ENCODE measurements at places on chromosomes 11 and 22.
A peak's percentile ranks its signal among the peaks of the same experiment; 100 is the strongest.

- no peak for DNase-seq
Observed at GRCh38 chr11:77547863-77548551, 41.7 kb upstream of the AQP11 start.

DNA sequence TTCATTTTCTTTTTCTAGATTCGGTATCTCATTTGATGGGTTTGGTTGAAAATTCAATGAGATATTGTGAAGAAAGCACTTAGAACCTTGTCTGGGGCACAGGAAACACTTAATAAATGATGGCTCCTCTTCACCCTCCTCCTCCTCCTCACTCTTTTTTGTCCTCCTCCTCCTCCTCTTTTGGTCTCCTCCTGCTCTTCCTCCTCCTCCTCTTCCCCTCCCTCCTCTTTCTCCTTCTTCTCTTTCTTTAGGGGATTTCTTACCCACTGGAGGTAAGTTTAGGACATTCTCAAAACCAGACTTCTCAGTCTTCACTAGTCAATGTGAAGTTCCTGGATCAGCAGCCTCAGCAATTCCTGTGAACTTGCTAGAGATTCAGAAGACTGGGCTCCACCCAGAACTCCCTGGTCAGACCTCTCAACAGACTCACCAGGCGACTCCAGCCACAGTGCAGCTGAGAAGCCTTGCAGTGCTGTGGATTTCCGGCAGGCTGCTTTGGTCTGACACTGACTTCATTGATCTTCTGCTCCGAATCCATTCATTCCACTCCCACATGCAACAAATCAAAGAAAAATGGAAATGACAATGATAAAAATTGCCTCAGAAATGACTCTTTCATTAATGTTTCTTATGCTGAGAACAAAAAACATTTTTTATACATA lies 368.6 kb upstream of the B3GAT1 start:
- no peak for DNase-seq

- peak; percentile 65 for DNase-seq
Observed at GRCh38 chr22:36365020-36365411, 22.8 kb downstream of the MYH9 start.

DNA sequence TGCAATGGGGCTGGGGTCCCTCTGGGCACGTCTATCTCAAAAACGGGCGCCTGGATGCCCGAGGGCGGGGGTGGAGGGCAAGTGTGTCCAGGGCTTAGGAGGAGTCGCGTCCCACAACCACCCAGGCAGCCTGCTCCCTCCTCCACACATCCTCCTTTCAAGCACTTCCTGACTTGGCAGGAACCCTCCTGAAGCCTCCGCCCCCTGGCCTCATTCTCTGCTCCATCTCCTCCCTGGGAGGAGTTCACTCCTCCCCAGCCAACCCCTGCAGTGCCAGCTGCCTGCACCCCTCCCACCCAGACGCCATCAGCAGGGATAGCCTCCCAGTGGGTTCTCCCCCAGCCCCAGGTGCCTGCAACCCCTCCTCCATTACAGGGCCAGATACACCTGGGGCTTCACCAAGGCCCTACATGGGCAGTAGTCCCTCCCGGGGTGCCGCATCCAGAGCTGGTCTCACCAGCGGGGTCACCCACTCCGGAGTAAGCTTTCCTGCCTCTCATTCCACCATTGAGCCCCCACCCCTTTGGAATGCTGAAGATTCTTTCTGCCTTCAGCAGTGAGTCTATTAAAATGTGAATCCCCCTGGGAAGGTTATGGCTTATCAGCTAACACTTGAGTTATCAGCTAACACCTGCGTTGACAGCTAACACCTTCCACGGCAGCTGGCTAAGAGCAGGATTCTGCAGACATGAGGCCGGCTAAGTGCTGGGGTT lies 24.4 kb downstream of the RTN4R start:
- no peak for DNase-seq

GRCh38 chr11:95104856-95105255 lies 15.2 kb downstream of the ENDOD1 start:
- DNase-seq = no peak

GRCh38 chr11:18308242-18308641 lies 13.7 kb downstream of the HPS5 start:
- DNase-seq = no peak

- no peak for DNase-seq
Observed at GRCh38 chr11:68468217-68468828, 7.8 kb downstream of the PPP6R3 start.

- DNase-seq = no peak
Observed at GRCh38 chr11:123479048-123479837, 49.2 kb downstream of the GRAMD1B start.

- no peak for DNase-seq
Observed at GRCh38 chr11:18723991-18724390, 2.0 kb downstream of the IGSF22 start.

DNA sequence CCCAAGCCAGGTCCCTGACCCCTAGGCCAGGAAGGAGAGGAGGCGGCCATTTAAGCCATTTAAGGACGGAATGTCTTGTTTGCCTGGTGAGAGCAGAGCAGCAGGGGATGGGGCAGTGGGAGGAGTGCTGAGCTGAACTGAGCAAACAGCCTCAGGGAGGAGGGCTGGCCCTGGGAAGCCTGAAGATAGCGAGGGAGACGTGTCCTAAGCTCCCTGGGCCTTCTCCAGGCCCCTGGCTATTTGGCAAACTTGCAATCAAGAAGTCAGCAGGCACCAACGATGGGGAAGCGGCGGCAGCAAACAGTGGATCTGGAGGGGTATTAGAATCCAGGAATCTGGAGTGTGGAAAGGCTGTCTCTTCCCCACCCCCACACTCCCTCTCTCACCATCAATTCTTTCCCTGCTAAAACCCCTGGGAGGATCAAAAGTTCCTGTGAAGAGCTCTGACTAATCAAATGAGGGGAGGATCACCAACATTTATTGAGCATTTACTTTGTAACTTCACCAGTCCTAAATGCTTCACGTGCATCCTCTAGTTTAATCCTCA lies 8.8 kb downstream of the BCL9L start:
- DNase-seq = no peak

- no peak for DNase-seq
Observed at GRCh38 chr22:23219822-23220484, 39.6 kb downstream of the BCR start.

GRCh38 chr22:45504373-45505341 lies 2.0 kb downstream of the FBLN1 start:
- no peak for DNase-seq

DNA sequence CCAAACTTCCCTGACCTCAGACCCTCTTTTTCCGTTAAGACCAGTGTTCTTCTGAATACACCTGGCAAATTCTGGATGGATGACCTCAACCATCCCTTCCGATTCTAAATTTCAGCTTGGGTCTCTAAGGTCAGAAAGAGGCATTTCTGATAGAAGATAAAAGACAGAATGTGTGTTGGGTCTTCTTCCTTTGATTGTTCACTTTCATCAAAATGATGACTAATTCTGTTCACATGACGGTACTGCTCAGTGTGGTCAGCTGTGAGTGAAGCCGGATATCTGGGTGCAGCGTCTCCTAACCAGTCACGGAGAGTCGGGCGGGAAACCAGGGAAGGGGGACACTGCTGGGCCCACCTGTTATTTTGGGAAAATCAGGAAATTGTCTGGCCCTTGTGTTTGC lies 151.6 kb upstream of the NAV2 start:
- DNase-seq = no peak

GRCh38 chr22:50271519-50271970 lies 1.4 kb upstream of the MAPK11 start:
- no peak for DNase-seq

DNA sequence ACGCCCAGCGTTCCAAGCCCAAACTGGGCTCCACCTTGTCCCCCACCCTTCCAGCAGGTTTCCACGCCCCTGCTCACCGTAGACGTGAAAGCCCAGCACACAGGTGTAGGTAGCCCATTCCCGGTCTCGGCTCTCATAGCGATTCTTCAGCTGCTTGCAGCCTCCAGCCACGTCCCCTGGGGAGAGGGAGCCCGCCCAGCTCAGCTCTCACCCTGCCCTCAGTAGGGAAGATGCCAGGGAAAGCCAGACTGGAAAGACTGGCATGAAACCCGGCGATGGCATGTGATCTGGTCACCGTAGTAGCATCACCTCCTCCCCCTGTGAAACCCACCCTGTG lies 1.4 kb upstream of the MTA2 start:
- DNase-seq = no peak

DNA sequence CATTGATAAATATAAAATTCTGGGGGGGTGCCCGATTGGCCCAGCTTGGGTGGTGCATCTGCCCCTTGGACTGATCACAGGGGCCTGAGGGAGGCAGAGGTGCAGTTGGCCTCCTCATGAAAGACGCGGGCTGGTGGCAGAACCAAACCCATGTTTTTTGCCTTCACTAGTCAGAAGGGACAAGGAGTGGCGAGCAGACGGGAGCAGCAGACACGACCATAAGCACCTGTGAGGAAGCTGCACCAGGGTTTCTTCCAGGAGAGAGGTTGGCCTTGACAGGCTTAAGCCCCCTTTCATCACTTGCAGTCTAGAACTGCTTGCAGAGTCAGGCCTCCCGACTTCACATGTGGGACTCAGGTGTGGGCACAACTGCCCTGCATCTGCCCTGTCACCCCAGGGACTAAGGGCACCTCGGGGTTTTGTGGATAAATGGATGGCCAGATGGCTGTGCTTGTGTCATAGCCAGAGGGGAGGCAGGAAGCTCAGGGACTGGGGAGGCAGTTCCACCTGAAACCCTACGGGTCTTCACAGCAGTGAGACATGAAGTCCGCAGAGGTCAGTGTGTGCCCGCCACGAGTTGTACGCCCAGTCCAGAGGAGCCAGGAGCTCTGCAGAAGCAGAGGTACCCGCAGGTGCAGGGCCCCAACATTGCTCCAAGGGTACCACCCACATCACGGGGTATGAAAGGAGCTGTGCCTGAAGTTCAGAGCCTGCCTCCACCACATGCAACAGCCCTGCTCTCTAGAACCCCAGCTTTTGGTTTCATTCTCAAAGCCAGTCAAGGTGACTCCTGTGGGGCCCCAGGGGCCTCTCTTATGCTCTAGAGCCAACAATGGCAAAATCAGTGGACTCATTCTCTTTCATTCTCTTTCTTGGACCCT lies 18.2 kb upstream of the SYT13 start:
- no peak for DNase-seq

DNA sequence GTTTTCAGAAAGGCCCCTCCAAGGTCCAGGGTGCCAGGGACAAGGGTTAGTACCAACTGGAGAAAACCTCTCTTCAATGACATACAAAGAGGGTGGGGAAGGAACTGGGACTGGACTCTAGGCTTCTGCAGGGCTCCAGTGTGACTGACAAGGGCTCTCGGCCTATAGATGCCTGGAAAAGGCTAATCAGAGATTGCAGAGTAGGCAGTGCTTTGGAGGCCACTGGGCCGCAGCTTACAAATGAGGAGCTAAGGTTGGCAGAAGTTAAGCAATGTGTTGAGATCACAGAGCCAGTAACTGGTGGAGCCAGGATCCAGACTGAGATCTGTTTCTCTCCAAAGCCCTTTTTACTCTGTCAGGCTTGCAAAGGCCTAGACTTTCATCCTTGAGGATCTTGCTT lies 7.4 kb upstream of the DGKZ start:
- no peak for DNase-seq
